ENCODE measurements at places on chromosomes 13 and 19. TPM values are rescaled to one million over a fixed set of nuclear protein-coding genes. Genes with fewer than 3 reads are reported as not detected.

The FAM32A gene
- 79.1 TPM for total RNA-seq

The PBX4 gene
- total RNA-seq: not detected

The SERPINE3 gene
- total RNA-seq: not detected

The LILRB4 gene
- total RNA-seq: not detected

The FARSA gene
- 91.1 TPM for total RNA-seq

The PNMA8B gene
- total RNA-seq: 0.09 TPM
